Fibroblast of skin of back (primary cell): ENCODE measurements at places on chromosomes 1 and 21.

- DNase-seq = peak; percentile 65
These were observed 9.2 kb upstream of the GALE start for GRCh38 chr1:23809751-23810171.

DNA sequence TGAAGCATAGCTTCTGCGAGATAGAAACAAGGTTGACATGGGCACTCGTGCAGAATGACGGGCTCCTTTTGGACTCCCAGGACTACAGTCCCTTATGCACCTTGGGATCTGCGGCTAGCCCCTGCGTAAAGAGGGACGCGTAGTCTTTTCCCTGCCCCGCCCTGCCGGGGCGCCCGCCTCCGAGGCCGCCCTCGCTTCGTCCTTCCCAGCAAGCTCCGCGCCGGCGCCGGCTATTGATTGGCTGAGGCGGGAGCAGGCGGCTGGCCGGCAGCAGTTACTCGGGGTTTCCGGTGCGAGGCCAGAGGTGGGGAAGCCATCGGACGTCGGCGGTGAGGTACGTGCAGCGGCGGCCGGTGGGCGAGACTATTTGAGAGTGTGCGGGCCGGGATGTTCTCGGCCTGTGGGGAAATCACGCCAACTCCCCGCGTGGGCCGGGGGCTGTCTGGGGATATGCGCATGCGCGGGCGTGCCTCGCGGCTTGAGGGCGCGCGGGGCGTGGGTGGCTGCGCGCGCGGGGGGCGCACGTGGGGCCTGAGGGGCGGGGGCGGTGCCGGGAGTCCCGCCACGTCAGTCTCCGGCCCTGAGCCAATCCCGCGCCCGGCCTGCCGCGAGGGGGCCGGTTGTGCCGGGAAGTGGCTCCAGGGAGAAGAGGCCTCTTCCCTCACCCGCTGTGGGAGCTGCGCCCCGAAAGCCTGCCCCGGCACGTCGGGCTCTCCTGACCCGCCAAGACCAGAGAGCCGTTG, at the start of gene TXLNA:
Gene TXLNA (plus strand): TSS at position 233 of the 743 bp plus-strand sequence. CDS start 671 bp downstream, outside the sequence.
- peak; percentile 91 for DNase-seq

DNA sequence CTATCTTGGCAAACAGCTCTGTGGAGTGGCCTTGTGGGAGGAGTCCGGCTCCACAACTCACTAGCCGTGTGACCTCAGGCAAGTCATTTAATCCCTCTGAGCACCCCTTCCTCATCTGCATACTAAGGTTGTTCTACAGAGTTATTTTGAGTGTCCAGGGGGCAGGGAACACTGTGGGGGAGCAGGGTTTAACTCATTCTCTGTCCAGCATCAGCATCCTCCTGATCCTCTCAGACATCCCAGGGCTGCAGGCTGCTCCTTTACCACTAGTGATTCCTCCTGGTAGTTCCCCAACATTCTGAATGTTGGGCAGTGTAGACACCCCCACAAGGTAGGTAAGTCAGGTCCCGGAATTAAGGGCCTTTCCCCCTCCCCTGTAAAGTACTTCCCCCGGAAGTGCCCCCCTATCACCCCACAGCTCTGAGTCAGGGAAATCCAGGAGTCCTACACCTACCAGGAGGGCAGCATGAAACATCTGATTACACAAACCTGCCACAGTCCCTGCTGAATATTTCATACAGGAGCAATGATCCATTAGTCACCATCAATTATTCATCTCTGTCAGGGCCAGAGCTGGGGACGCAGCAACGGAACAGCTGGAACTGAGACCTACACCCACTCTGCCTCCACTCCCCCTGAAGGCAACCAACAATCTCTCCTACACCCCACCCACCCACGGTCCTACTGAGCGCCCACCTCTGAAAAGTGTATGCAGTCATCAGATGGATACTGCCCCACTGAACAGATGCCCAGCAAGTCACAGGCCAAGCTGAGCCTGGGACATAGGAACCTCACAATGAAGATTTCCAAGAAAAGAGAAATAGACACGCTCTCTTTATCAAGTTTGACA, 20.5 kb downstream of the SYT2 start:
- DNase-seq = no peak

DNA sequence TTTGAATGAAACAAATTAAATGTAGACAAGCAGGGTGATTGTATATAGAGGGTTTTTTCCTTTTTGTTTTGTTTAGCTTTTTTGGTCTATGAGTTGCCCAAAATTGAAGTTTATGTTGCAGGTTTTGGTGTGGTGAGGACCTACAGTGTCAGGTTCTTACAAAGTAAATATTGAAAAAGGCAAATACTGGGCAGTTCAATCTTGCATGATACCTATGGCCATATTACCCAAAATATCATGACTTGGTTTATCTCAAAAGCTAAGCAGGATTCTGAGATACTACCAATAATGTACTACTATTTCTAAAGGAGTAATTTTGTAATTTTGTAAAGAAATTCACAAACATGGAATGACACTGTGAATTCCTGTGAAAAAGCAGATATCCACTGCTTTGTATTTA, 1.8 kb downstream of the DNAJB4 start:
- no peak for DNase-seq

- DNase-seq = no peak
These were observed 364.3 kb upstream of the PTBP2 start for GRCh38 chr1:96357141-96357765.

- DNase-seq = no peak
These were observed 102.1 kb downstream of the SUSD4 start for GRCh38 chr1:223261914-223262313.

- peak; percentile 57 for DNase-seq
These were observed 860 bp downstream of the TMEM63A start for GRCh38 chr1:225881081-225881958.
